Caki2 (cell line): ENCODE measurements at places on chromosomes 1 and 21. TPM values are rescaled to one million over a fixed set of nuclear protein-coding genes. Genes with fewer than 3 reads are reported as not detected.
A peak's percentile ranks its signal among the peaks of the same experiment; 100 is the strongest.

DNA sequence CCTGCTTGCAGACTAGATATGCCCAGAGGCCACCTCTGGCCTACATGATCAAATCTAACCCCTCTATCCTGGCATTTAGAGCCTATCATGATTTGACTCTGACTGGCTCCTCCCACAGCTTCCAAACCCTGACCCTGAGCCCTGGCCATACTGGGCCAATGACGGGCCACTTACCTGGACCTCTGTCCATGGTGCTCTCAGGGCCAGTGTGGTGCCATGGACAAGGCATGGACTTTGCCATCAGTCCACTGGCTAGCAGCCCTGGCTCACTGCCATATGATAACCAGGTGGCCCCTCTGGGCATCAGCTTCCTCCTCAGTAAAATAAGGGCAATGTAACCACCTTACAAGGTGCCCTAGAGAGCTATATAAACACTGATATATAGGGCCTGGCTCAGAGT is 713.4 kb downstream of the PTPRU start:
- no peak for DNase-seq

Gene PROX1
- not detected in 2 replicates for total RNA-seq

Gene UBL4B
- total RNA-seq, result not detected in 2 replicates

DNA sequence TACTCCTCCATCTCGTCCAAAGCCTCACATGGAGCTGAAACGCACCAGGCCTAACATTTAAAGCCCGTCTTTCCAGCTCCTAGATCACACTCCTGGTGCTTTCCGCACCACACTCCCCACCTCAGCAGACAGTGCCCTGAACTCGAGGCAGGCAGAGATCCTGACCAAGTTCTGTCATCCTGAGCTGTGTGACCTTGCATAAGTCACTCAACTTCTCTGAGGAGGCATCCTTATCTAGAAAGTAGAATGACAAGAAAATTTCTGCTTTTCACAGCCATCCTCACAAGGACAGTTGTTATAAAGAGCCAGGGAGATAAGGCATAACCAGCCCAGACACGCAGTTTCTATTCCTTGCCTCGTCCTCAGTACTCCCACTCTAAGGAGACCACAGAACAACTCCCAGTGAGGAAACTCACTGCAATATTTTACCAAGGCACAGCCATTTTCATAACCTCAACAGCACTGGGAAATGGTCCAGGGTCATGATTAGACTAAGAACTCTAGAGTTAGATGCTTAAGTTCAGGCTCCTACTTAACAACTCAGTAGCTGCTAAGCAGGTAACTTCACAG is 3.1 kb downstream of the LRP8 start:
- DNase-seq, result no peak

GRCh38 chr1:200890818-200891773 is 3.6 kb upstream of the INAVA start:
- peak; percentile 74 for DNase-seq

- DNase-seq, result peak; percentile 50
These were observed 930 bp downstream of the DHCR24 start for GRCh38 chr1:54885807-54886723.

Gene TESK2
- 1.9 TPM in 1 of 2 replicates, not detected in the other for total RNA-seq

Gene VHLL
- not detected in 2 replicates for total RNA-seq

DNA sequence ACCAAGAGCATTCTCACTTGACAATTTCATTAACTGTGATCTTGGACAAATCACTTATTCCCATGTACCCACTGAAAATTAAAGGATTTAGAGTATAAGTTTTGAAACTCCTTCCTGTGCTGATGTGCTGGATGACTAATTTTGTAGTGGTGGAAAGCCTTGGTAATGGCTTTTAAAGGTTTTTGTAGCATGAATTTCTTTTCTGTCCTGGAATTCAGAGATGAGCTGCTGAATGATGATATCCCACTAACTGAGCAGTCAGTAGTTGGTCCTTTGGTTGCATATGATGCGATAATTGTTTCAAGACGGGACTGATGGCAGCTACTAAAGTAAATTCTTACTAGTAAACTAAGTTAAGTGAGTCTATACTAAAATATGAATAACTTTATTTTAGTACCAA is 5.2 kb downstream of the RPL5 start:
- DNase-seq, result no peak

DNA sequence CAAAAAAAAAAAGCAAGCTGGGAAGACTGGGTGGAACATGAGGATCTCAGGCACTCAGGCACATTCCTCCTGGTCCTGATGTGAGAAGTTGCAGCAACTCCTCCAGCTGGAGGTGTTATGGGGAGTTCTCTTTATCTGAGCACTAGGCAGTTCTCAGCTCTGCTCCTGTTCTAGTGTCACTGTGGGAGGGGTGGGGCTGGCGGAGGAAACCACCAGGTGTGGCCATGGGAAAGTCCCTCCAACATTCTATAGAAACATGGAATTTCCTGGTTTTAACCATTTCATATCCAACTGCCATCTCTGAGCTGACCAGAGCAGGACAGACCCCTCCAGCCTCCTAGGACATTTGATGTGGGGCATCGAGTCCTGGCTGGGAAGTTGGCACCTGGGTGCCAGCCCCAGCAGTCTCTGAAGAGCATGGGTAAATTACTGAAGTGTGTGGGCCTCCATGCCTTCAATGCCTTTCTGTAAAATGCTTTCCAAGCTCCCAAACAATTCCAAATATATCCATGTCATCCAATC is 804 bp upstream of the IKBKE start:
- no peak for DNase-seq

Gene IL19
- not detected in 2 replicates for total RNA-seq

- no peak for DNase-seq
These were observed 265 bp downstream of the NRDC start for GRCh38 chr1:51878308-51878615.

Gene TSPEAR
- total RNA-seq, result not detected in 2 replicates

DNA sequence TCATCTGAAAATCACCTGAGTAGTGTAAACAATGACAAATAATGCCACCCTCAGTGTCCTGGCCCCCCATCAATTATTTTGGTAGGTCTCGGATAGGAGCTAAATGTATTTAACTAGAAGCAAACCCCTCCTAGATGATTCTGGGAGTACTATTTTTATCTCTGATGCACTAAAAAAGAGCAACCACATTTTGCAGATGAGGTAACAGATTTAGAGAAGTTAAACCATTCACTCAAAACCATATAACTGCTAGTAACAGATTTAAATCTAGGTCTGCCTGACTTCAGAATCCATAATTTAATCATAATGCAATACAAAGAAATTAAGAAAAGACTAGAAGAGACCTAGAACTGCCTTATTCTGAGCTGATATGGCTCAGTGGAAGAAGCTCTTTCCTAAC is 17.3 kb upstream of the PTCH2 start:
- DNase-seq, result no peak

Gene TCHH
- total RNA-seq, result not detected in 2 replicates

DNA sequence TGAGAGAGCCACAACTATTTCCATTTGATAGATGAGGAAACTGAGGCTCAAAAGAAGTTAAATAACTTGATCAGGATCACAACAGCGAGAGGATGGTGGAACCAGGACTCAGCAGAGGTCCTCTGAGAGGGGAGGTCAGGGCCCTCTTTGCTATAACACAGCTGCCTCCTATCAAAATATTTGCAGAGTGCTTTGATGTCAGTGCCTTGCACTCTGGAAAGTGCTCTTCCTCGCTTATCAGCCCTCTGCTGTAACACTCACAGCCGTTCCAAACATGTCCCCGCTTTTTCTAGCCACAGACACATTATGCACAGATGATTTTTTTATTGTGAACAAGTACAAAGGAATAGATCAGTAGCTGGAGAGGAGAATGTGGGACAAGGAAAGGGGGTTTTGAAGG is 71.8 kb upstream of the ARHGAP29 start:
- no peak for DNase-seq

Gene PLA2G2F
- total RNA-seq, result not detected in 2 replicates

GRCh38 chr1:63883494-63884235 is 109.8 kb downstream of the ROR1 start:
- DNase-seq, result peak; percentile 28

DNA sequence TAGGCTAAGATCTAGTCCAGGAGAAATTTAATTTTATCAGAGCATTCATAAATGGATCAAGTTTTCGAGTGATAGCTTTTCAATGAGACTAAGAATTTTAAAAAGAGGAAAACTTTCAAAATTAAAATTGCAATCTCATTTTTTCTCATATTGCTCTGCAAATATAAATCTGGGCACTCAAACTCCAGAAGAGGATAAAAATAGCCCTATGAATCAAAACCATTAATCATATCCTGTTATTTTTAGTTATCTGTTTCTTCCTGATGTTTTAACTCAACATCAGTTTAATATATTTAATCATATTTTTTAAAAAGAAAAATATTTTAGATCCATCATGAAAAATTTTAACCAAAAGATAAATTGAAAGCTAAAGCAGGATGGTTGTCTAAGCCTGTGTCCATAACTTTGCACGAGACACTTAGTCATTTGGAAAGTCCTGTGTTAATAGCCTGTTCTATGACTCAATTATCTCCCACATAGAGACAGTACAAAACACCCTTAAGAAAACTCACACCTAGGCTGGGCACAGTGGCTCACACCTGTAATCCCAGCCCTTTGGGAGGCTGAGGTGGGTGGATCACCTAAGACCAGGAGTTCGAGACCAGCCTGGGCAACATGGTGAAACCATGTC is 17.1 kb upstream of the PRRC2C start:
- peak; percentile 50 for DNase-seq

DNA sequence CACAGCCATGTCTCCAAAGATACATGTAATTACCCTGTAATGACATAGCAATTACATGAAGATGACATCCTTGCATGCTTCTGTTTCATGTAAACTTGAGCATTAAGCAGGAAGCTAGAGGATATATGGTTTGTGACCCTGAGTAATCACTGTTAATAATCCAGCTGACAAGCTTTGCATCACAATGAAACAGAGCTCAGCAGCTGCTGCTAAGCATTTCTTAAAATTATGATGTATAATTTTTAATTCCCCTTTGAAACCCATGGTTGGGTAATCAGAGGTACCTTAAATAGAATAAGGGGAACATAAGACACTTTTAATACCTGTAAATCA is 293.5 kb downstream of the NTNG1 start:
- DNase-seq, result no peak

GRCh38 chr1:59514061-59514909 is 217.4 kb downstream of the FGGY start:
- no peak for DNase-seq

GRCh38 chr1:165632152-165632469 is 1.1 kb downstream of the MGST3 start:
- no peak for DNase-seq

- no peak for DNase-seq
These were observed 12.8 kb downstream of the LGALS8 start for GRCh38 chr1:236536540-236536939.

Gene CD1E
- not detected in 2 replicates for total RNA-seq

- DNase-seq, result no peak
These were observed 1.0 kb downstream of the ST6GALNAC5 start for GRCh38 chr1:76868154-76868882.

DNA sequence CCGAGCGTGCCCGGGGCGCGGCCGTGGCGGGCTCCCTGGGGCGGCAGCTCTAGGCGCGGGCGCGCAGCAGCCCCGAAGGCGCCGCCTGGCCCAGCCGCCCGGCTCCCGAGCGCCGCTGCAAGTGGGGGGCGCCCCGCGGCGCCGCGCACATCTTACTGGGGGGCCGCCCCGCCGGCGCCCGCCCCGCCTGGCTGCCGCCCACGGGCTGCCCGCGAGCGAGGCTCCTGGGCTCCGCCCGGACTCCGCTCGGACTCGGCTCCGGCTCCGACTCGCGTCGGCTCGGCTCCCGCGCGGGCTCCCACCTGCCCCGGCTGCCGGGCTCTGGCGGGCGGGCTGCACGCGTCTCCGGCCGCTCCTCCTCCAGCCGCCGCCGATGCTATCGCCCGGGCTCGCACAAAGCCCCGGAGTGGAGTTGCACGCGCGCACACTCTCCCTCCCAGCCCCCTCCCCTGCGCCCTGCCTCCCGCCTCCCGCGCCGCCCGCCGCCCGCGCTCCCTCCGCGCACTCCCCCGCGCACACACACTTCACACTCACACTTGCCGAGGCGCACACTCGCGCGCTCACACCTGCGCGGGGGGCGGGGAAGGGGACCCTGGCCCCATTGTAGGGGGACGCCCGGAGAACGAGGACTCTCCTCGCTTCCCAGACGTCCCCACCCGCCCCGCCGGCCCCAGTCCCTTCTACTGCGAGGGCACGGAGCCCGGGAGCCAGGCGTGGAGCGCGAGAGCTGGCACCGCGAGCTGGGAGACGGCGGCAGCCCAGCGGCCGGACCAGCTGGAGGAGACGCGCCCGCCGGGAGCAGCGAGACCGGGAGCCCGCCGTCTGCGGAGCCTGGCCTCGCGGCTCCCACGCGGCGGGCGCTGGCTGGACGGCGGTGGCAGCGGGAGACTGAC is at the start of gene GRIK3:
GRIK3 (minus strand) TSS at position 395 of the 893 bp plus-strand sequence. CDS start 407 bp downstream, outside the sequence.
- DNase-seq, result no peak

Gene ACKR1
- not detected in 2 replicates for total RNA-seq

GRCh38 chr21:24852610-24853195 is 754.6 kb downstream of the MRPL39 start:
- DNase-seq, result no peak

Gene LYPD8
- not detected in 2 replicates for total RNA-seq

Gene ADCY10
- total RNA-seq, result 0.20 TPM in 1 of 2 replicates, not detected in the other
